CMK (cell line): ENCODE measurements at places on chromosomes 1 and 21.

- DNase-seq, result no peak
Observed at GRCh38 chr1:77322061-77322900, 40.5 kb downstream of the AK5 start.

DNA sequence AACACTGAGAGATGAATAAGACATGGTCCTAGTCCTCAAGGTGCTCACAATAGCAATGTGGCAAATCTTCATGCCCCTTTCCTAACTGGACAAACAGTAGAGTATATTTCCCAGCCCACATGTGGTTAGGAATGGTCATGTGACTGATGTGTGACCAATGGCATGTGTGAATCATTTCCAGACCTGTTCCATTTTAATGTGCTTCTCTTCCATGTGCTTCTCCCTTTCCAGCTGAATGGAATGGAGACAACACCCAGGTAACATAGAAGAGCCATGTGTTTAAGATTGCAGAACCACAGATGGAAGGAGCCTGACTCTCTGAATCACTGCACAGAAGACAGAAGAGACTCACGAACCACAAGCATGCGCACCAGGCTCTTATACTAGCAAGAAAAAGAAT is 409.9 kb upstream of the NFIA start:
- no peak for DNase-seq

DNA sequence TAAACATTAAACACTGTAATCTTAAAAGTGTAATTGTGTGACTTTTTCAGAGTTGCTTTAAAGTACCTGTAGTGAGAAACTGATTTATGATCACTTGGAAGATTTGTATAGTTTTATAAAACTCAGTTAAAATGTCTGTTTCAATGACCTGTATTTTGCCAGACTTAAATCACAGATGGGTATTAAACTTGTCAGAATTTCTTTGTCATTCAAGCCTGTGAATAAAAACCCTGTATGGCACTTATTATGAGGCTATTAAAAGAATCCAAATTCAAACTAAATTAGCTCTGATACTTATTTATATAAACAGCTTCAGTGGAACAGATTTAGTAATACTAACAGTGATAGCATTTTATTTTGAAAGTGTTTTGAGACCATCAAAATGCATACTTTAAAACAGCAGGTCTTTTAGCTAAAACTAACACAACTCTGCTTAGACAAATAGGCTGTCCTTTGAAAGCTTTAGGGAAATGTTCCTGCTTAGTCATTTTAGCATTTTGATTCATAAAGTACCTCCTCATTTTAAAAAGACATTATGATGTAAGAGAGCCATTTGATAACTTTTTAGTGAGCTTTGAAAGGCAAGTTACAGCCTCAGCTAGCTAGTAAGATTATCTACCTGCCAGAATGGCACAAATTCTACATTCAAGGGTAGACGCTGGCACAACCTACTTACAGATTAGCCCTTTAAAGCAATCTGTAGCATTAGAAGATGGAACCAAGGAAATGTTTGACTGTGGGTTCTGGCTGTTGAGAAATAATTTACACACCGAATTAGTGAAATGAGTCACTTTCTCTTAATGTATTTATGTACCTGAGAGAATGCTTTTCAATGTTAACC is 9.4 kb downstream of the SOD1 start:
- DNase-seq, result no peak

- DNase-seq, result no peak
Observed at GRCh38 chr1:106998431-106999002, 58.0 kb upstream of the PRMT6 start.

DNA sequence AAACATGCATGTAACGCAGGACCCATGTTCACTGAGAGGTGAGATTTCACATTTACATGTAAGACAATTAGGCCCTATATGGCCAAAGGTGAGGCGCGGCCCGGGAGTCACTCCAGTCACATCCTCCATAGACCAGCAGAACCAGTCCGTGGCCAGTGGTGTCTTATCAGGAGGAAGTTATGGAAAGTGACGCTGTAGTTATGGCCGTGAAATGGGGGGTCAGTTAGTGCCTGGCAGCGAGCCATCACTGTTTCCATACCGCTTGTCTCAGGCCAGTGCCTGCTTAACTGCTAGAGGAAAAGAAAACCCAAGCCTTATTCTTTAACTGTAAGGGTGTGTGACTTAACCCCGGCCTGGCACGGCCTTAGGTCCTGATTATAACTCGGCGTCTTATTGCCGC is 6.1 kb downstream of the C1orf159 start:
- DNase-seq, result peak; percentile 85

- no peak for DNase-seq
Observed at GRCh38 chr21:32329776-32330175, 31.1 kb downstream of the MRAP start.

DNA sequence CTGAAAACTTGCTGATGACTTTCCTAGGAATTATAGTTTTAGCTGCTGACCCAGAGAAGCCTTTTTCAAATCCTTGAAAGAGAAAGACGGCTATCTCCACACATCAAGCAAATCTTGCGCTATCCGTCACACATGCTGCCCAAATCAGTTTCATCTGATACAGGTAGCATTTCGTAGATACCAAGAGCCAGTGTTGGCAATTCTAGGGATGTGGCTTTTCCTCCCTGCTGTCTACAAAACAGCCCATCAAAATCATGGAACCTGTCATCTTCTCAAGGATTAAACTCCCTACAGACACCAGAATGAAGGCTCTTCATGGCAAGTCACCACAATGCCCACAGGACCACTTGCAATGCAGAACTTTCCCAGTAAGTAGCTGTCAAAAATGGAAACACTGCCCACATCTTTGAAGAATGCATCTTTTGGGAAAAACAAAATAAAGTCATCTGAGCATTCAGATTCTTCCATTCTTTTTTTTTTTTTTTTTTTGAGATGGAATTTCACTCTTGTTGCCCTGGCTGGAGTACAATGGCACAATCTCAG is 10.4 kb downstream of the STX6 start:
- DNase-seq, result no peak

DNA sequence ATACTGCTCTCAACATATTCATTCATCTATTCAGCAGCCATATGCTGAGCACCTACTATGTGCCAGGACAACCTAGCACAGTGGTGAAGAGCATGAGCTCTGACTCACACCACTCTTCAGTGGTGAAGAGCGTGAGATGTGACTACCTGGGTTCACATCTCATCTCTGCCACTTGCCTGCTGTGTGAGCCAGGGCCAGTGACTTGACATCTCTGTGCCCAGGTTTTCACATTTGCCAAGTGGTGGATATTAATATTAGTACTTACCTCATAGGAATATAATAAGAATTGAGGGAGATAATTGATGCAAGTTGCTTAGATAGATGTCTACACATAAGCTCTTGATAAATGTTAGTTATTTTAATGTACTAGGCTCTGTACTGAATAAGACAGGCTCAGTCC is 488.9 kb downstream of the PTPRU start:
- no peak for DNase-seq

DNA sequence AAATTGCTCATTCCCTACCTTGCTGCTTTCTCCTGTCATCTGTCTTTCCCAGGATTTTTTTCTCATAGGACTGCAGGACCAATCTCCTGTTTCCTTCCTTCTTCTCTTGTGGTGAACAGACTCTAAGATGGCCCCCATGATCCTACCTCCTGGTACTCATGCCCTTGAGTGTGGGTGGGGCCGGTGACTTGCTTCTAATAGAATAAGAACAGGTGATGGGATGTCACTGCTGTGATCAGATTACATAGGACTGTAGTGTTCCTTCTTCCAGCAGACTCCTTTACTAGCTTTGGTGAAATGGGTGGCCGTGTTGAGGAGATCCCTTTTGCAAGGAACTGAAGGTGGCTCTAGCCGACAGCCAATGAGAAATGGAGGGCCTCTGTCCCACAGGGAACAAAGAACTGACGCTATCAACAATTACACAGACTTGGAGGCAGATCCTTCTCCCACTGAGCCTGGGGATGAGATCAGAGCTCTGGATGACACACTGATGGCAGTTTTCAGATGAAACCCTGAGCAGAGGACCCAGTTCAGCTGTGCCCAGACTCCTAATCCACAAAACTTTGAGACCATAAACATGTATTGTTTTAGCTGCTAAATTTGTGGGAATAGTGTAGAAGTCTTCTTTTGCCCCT is 7.5 kb downstream of the GSTM3 start:
- DNase-seq, result no peak

GRCh38 chr1:2639607-2640521 is 7.0 kb upstream of the MMEL1 start:
- no peak for DNase-seq
